Right forelimb (tissue), 1 donor: ENCODE measurements at places on chromosomes 1 and 21.

DNA sequence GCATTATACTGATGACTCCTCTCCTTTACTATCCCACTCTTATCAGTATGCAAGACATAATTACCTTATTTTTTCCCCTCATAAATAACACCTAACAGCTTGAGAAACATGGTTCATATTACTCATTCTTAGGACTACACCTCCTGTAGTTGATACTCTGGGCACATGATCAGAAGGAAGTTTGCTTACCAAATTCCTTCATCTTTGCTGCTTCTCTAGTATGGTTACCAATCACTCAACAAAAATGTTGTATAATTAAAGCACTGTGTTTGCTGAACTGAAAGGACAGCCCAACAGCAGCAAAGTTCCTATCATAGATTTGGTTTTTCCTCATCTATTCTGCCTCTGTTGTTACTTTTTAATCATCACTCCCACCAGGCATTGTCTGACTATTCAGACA lies 586.3 kb downstream of the LRRIQ3 start:
- DNase-seq = no peak

DNA sequence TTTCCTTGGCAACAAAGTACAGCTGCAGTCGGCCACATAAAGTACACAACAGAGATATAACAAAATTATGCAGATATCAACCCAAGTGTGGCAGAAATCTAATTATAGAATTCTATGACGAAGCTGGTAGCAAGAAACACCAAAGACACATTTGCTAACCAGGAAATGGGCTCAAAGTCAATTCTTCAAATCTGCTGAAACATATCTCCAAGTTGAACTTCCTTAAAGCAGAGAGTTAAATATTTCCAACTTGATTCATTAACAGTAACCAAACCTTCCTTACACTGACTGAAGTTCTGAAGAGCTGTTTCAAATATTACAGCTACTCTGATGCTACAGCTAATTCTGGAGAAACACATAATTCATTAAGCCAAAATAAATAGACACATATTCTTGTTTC lies 67.6 kb upstream of the SDC3 start:
- no peak for DNase-seq

DNA sequence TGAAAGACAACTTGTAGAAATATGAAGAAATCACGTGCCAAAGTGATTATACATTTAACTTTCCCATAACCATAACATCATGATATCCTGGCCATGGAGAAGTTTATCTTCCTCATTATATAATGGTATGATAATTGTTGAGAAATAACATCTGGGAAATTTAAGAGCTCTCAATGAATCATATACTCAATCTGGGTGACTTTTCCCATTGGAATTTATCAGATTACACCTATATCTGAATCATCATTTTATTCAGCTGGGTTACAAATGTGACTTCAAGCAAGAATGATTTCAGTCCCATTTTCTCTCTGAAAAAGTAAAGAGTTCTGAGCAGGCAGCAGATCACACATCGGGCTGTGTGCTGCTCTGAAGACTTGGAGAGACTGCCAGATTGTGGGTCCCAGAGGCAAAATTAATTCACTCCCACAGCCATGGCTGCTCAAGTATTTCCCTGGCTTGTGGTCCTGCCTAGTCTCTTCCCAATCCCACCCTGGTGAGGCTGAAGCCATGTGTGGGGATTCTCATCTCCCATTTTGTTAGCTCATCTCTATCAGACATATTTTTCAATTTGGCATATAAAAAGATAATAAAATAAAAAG lies 278.0 kb downstream of the MRPL39 start:
- DNase-seq = no peak

DNA sequence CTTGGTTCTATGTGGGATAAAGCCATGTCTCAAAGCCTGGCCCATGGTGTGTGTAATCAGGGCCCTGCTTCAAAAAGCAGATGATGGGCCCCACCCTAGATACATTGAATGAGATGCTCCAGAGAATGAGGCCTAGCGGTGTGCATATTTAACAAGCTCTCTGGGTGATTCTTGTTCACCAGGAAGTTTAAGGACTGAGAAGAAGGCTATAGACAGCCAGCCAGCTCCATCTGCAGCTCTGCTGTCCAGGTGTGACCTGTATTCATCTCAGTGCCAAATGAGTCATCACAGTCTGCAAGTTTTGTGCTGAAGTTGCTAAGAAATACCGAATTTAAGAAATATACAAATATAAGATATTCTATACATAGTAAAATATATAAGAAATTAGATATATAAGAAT lies 182.0 kb upstream of the RUNX1 start:
- no peak for DNase-seq

DNA sequence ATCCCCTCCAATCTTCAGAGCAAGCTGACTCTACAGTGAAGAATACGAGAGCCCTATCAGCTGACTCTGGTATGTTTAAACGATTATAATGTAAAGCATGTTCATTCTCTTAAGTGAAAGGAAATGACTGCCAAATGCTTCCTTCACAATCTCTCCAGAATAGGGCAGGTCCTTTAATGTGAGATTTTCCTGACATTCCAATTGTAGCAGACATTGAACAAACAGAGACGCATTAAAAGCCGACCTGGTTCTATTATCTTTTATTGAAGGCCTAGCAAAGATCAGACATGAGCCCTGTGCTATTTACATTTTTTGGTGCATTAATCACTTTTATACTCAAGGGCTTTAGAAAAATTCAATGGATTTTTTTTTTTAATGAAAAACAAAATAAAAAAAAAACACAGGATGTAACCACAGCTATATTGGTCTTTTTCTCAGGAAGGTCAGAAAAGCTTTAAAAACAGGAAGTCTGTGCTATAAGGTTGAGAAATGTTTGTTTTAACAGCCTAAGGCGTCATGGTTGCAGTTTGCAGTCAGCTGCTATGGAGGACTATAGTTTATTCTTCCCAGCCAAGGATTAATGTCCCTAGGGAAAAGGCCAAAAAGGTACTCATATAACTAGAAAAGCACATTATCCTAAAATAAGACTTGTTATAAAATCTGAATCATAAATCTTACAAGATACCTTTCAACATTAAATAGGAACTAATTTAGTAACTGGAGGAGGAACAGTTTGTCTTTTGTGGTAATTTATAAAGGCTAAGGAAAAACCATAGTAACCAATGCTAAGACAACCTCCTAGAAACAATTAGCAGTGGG lies 104.8 kb downstream of the RERE start:
- no peak for DNase-seq

- DNase-seq = no peak
Observed at GRCh38 chr1:2496087-2496622, 20.1 kb downstream of the PLCH2 start.

GRCh38 chr1:40338745-40339419 lies 21.8 kb upstream of the COL9A2 start:
- DNase-seq = peak; percentile 92
